ENCODE measurements at places on chromosomes 3 and 15.
A peak's percentile ranks its signal among the peaks of the same experiment; 100 is the strongest.

GRCh38 chr3:178457511-178457910 is 78.7 kb upstream of the KCNMB2 start:
- no peak for DNase-seq

- no peak for DNase-seq
Observed at GRCh38 chr15:43277901-43278300, 11.2 kb upstream of the TGM5 start.

- peak; percentile 76 for DNase-seq
Observed at GRCh38 chr3:149621218-149622005, 36.4 kb downstream of the WWTR1 start.

DNA sequence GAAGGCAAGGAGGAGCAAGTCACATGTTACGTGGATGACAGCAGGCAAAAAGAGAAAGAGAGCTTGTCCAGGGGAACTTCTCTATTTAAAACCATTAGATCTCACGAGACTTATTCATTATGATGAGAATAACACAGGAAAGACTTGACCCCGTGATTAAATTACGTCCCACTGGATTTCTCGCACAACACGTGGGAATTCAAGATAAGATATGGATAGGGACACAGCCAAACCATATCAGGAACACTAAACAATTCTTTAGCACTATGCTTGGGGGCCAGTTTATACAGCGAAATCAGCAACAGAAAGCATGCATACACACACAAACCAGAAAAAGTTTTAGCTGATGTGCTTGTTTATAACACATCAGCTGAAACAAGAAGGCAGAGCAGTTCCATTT is 704.2 kb downstream of the OTOL1 start:
- DNase-seq: no peak

GRCh38 chr15:38853608-38854007 is 289.0 kb upstream of the RASGRP1 start:
- no peak for DNase-seq

GRCh38 chr15:101017093-101017754 is 98.1 kb downstream of the LRRK1 start:
- DNase-seq: no peak

DNA sequence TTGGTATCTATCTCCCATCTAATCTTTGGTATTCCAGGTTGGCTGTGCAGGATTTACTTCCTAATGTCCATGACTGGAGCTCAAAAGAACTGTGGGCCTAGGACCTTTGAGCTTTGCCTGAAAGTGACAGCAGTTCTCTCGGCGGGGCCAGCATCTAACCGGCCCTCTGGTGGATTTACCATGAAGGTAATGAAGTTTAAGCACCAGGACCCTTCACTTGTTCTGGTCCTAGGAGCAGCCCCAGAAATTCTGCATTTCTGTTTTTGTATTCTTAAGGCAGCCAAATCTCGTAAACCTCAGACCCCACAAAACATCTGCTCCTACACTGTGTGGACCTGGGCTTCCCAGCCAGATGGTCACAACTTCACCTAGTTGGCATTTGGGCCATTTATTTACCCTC is 13.0 kb downstream of the CALML4 start:
- DNase-seq: no peak

DNA sequence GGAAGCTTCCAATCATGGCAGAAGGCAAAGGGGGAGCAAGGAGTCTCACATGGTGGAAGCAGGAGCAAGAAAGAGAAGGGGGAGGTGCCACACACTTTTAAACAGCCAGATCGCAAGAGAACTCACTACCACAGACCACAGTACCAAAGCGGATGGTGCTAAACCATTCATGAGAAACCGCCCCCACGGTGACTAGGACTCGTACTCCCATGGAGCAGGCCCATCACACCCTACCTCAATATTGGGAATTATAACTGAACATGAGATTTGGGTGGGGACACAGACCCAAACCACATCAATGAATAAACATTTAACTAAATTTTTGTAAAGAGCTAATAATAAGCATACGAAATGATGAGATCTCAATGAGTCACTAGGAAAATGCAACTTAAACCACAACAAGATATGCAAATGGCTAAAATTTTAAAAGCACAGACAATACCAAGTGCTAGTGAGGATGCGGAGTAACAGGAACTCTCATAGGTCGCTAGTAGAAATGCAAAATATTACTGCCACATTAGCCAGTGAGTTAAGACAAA is 10.0 kb downstream of the MRPS25 start:
- DNase-seq: no peak

DNA sequence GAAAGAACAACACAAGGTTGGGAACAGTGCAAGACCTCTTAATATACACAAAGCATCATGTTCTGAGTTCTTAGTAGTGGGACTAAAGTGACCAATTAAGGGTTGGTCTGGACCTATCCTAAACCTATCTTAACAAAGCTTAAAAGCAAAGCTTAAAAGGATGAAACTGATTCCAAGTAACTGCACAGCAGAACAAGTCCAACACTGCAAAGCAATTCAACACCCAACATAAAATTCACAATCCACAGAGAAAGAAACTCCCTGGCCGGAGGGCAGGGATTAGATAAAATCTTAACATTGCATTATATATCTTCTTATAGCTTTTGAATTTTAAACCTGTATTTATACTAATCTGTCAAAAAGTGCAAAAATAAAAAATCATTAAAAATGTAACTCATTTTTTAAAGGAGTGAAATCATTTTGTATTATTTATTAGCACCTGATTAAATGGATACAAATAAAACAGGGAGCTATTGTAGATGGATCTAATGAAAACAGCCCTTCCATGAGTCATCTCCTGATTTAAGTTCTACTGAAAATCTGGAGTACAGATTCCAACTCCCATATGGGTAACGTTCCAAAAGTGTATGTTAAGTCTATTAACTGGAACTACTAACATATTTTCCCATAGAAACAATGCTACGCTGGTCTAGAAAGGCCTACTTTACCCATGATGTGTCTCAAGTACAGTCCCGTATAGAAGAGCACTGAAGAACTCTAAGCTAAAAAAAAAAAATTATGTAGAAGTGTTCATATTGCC is 34.9 kb downstream of the PIK3R4 start:
- DNase-seq: peak; percentile 63

DNA sequence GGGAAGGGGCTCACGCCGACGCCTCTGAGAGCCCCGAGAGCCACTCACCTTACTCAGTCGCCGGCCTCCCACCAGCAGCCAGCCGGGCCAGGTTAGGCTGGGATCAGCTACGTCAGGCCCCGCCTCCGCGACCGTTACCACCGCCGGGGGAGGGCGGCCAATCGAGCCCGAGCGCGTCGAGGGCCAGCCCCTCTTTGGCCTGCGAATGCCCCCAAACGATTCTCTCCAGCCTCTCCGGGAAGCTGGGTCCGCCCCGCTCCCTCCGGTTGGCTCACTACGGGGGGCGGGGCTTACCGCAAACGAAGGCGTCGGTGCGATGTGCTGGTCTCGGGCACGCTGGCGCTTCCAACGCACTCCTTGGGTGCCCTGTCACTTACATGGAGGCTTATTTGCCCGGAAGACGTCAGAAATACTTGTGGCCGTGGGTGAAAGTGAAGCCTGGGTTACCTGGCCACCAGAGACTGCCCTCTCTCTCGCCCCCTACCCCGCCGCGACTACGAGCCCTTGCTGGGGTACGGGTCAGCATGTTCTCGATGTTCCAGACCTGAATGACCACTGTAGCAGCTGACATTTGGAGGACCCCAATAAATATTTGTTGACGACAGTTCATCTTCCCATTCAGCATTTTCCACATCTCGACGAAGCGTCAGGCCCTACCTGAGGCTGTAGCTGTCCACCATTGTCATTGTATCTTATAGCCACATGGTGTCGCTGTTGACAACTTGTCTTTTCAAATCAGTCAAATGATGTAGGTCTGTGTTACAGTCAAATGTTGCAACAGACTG is at the start of gene CEP70:
Gene CEP70, minus strand, starts transcription at position 111 of the 785 bp plus-strand sequence. CDS start 21,333 bp downstream, outside the sequence.
- peak; percentile 83 for DNase-seq

GRCh38 chr15:88440021-88440420 is 27.2 kb downstream of the MRPL46 start:
- peak; percentile 30 for DNase-seq

DNA sequence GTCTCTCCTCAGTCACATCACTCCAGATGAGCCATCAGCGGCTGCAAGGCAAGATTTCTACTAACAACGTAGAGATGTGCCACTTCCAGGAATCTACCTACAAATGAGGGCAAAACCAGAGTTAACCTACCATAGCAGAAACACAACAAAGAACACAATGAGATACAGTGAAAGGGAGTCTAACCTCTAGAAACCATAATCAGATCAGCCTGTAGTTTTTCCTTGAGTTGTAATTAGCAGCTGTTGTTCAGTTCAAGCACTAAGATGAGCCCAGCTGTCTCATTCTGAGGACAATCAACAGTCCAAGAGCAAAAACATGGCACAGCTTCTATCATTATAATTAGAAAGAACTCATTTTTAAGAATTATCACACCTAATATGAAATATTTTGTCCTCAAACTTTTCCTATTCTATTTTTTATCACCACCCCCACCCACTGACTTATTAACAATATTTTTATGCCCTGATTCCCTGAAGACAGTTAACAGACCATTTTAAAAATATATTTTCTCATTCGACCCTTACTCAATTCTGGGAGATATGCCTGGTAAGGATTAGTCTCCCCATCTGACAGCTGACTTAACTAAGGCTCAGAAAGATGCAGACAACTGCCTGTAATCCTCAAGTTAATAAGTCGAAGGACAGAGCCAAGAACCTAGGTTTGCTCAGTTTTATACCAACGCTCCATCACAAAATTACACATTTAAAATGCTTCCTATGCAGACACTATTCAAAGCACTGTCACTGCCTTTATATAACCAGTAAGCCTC is 50.1 kb downstream of the MAGI1 start:
- DNase-seq: no peak

GRCh38 chr15:64149424-64149823 is 2.1 kb upstream of the SNX22 start:
- no peak for DNase-seq

GRCh38 chr15:70253461-70254156 is 155.9 kb upstream of the TLE3 start:
- no peak for DNase-seq

DNA sequence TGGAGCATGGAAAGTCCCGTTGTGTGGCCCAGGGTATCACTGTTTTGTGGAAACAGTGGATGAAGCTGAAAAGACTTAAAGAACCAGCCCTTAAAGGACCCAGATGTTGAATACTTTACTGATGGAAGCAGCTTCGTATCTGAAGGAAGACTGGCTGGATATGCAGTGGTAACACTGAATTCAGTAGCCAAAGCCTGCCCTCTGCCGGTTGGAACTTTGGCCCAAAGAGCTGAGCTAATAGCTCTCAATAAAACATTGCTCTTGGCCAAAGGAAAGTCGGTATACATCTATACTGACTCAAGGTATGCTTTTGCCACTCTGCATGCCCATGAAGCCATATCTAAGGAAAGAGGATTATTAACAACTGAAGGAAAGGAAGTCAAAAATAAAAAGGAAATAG is 885.4 kb downstream of the PDCD6IP start:
- DNase-seq: peak; percentile 24

- DNase-seq: no peak
Observed at GRCh38 chr15:25366058-25366457, 72.8 kb downstream of the UBE3A start.

DNA sequence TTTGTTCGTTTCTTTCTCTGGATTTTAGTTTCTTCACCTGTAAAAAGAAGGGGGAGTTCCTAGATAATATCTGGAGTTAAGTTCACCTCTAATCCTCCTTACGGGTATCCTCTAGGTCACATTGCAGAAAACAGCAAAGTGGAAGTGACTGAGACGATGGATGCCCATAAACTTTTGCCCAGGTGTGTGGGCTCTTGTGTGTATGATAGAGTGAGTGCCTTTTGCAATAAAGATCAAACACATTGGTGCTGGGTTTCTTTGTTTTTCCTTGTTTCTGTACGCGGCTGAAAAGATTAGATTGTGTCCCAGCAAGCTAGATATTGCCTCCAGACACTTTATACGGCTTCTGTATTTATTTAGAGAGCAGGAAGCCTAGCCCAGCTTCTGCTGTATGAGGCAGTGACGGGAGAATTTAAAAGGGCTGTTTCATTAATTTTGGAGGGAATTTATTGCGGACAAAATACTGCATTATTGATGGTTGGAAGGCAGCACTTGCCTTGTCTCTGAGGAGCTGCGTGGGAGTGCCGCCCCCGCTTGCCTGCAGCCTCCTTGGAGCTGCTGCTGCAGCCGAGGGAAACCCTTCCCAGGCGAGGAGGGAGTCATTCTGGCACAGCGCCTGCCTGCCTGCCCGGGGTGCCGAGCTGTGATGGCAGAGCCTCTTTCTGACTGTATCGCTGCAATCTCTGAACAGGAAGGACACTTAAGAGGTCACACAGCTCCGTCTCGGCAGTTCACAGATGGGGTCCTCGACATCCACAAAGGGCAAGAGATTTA is 38.5 kb downstream of the PYDC2 start:
- no peak for DNase-seq

- peak; percentile 95 for DNase-seq
Observed at GRCh38 chr15:66803182-66803729, 101.2 kb downstream of the SMAD6 start.

DNA sequence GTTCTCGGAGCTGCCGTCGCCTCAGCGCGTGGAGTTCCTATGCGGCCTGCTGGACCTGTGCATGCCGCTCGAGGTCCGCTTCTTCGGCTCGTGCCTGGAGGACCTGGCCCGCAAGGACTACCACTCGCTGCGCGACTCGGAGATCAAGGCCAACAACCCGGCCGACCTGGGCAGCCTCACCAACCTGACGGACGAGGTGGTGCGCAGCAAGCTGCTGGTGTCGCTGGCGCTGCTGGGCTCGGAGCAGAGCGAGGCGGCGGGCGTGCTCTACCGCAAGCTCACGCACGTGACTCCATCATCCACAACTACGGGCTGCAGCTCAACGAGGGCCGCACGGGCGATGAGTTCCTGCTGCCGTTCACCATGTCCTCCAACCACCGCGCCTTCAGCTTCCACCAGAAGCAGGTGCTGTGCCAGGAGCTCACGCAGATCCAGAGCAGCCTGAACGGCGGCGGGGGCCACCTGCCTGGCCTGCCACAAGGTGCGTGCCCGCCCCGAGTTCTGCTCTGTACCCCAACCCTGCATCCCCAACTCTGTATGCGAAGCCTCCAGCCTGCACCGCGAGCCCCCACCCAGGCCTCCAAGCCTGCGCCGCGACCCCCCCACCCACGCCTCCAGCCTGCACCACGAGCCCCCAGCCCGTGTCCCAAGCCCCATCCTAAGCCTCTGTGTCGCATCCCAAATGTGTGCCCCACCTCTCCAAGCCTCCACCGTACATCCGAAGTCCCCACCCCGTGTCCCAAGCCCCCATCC is 178.2 kb downstream of the OR4M2 start:
- no peak for DNase-seq

- DNase-seq: no peak
Observed at GRCh38 chr3:12992629-12993516, 80.4 kb downstream of the IQSEC1 start.

- no peak for DNase-seq
Observed at GRCh38 chr15:88378188-88378637, 89.0 kb downstream of the MRPL46 start.

GRCh38 chr3:2823031-2823430 is 287.1 kb downstream of the IL5RA start:
- DNase-seq: peak; percentile 48
